AG08396 (cell line): ENCODE measurements at places on chromosomes 1 and 21.

GRCh38 chr1:236465959-236466303, 57.9 kb upstream of the LGALS8 start:
- DNase-seq, result no peak

DNA sequence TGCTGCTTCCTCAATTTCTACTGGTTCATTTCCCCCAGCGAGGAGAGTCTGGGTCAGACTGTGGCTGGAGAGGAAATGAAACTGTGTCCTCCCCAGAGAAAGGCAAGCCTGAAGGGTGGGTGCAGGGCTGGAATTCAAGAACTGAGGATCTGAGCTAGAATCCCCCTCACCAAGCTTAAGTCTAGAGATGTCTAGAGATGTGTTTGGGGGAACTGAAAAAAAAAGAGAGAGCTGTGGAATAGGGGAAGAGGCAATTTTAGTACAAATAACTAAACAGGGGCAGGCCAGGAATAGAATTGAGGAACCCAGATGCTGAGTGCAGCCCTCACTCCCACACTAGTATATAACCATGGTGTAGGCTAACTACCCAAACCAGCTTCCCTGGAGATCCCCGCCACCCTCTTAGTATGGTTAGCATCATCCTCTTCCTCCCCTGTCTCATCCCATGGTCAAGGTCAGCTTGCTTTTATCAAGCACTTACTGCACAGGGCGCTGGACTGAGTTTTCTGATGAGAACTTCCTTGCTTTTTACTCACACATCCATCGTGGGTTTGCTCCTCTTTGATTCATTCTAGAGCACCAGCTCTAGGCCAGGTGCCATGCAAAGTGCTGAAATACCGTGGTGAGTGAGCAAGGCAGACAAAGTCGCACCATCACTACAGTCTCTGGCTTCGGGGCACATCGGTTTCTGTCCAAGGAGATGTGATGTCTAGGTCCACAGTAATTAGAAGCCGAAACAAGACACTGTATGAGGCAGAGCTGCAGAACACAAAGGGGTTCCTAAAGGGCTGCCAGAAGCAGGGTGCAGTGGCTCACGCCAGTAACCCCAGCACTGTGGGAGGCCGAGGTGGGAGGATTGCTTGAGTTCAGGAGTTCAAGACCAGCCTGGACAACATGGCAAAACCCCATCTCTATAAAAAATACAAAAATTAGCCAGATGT, 112.9 kb upstream of the IPO9 start:
- no peak for DNase-seq

DNA sequence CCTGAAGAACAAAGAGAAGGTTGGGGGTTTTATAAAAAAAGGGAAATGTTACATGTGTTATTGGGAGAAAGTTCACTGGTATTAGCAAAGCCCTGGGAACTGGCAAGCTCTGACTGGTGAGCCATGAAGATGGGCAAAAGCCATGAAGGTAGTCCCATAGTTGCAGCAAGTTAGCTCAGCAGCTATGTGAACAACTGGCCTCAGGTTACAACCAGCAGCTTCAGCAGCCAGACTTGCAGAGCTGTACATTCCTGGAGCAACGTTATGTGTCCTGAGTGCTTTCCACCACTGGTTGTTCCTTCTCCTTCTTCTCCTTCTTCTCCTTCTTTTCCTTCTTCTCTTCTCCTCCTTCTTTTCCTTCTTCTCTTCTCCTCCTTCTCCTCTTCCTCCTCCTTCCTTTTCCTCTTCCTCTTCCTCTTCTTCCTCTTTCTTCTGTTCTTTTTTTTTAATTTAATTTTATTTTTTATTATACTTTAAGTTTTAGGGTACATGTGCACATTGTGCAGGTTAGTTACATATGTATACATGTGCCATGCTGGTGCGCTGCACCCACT, 56.1 kb upstream of the TLR5 start:
- no peak for DNase-seq

- DNase-seq, result no peak
These were observed 39.7 kb upstream of the NRIP1 start for GRCh38 chr21:15104470-15104869.
